ENCODE measurements at places on chromosomes 6 and 20.

GRCh38 chr20:2101865-2102584 lies 398 bp downstream of the STK35 start:
- DNase-seq = peak; percentile 94

- DNase-seq = peak; percentile 63
Measured at GRCh38 chr20:36092398-36093024, 62.0 kb upstream of the EPB41L1 start.

DNA sequence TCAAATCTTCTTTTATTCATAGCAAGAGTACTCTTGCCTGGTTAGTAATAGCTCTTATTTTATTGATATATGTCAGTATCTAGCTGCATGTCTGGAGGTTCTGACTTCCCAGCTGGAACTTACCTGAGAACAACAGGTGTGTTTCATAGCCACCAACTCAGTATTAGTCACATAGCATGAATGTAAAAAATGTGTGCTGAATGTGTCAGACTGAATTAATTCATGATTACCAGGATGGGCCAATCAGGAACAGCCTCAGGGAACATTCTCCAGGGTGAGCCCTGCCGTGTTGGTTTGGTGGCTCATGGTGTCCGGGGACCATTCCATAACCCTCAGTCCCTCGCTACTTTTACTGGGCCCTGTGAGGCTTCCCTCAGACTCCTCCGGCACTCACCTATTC lies 99.7 kb downstream of the TULP4 start:
- DNase-seq = no peak

DNA sequence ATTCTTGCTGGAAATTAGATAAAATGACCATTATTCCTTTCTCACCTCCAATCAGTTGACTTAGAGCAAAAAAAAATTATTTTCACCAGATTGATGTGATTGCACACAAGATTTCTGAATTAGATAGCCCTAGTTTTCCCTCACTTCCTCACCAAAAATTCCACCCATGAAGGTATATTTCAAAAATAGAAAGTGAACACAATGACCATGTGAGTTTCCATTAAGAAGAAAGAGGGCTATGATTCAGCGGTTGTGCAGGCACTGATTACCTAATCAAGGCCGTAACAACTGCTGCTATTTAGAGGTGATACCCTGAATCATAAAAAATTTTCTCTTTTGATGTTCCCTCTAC lies 19.5 kb upstream of the RALGAPA2 start:
- DNase-seq = no peak

- DNase-seq = no peak
Measured at GRCh38 chr6:89734526-89734925, 85.1 kb downstream of the MDN1 start.

DNA sequence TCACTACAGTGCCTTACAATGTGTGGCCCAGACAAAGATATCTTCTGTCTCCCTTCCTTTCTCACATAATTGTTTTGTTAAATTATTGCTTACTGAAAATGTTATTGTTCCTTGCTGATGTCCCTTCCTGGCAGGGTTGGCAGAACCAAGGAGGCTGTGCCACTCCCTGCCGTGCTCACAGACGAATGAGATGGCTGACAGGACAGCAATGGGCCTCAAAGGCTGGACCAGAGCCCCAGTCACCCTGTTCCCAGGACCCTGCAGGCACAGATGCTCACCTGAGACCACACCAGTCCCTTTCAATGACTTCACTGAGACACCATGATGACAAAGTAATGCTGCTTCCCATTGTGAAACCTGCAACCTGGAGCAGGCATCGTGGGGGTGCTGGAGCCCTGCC lies 375.1 kb downstream of the HACE1 start:
- no peak for DNase-seq

Measured in kidney (tissue), 22 donors.